ENCODE measurements at places on chromosomes 11 and 22.

DNA sequence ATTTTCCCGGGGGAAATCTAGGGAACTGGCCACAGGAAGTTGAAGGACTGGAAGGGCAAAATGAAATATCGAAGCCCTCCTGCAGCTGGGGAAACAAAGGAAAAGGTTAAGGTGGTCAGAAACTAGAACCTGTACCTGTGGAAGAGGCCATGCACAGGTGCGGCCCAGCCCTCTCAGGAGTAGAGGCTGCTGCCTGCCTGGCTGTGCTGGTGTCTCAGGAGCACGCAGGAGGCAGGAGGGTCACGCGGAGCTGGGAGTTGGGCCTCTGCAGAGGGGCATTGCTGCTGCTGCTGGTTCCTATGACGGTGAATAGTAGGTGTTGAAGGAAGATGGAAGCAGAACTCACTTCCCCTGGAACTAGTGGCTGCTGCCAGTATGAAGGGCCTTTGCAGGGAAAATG is 425.7 kb downstream of the NTM start:
- DNase-seq: no peak

- no peak for DNase-seq
Observed at GRCh38 chr11:69521457-69521856, 40.0 kb downstream of the LINC01488 start.

DNA sequence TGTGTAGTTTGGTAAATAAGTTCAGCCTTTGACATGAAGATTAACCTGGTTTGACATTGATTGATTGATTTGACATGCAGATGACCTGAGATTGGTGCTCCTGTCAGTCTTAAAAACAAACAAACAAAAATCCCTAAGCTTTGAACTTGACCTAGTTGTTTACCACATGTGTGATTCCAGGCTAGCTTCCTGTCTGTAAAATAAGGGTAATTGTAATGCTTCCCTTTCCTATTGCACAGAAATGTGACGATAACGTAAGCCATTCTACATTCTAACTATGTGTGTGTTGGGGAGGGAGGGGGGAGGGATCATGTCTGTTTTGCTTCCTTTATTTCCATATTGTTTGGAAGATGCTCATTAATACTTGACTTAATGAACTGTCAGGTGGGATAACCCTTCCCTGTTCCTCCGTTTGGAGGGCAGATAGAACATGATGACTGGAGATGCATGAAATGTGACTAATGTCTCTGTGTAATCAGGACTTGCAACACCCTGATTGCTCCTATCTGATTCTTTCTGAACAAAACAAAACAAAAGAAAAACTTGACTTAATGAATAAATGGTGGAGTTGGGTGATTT is 106.1 kb upstream of the CLMP start:
- peak; percentile 45 for DNase-seq

DNA sequence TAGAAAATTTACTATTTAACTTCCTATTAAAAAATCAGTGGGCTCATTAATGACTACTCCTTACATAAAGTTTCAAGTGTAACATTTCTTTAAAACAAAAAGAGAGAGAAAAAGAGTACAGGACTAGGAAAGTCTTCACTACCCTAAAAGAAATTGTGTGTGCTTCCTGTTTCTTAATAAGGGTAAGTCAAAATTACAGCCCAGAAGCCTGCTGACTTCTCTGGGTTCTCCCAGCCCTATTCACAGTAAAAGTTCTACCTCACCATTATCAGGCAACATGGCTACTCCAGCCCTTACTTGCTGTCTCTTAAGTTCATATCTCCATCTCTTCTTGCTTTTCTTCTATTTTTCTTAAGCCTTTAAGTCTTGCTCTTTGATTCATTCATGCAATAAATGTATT is 20.3 kb upstream of the ZC3H12C start:
- no peak for DNase-seq

- DNase-seq: peak; percentile 63
Observed at GRCh38 chr11:47099214-47099917, 77.3 kb downstream of the ARFGAP2 start.

GRCh38 chr11:35391922-35392688 is 27.3 kb downstream of the SLC1A2 start:
- DNase-seq: peak; percentile 74

GRCh38 chr11:66312549-66313320 is 4.1 kb downstream of the CD248 start:
- peak; percentile 90 for DNase-seq

DNA sequence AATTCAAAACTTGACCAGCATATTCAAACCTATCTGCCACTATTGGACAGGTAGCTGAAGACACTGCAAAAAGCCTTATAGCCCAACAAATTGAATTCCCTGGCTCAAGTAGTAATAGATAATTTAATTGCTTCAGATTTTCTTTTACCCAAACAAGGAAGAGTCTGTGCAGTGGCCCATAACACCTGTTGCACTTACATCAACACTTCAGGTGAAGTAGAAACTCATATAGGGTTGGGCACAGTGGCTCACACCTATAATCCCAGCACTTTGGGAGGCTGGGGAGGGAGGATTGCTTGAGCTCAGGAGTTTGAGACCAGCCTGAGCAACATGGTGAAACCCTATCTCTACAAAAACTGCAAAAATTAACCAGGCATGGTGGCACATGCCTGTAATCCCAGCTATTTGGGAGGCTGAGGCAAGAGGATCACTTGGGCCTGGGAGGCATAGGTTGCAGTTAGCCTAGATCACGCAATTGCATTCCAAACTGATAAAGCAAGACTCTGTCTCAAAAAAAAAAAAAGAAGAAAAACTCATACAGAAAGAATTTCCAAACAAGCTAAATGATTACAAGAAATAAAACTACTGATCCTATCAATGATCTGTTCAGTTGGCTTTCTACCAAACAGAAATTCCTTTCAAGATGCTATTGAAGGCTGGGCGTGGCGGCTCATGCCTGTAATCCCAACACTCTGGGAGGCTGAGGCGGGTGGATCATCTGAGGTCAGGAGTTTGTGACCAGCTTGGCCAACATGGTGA is 9.5 kb downstream of the FOLR3 start:
- DNase-seq: no peak

GRCh38 chr11:65053827-65054508 is 4.4 kb downstream of the NAALADL1 start:
- DNase-seq: no peak

GRCh38 chr22:19928207-19928606 is 13.4 kb upstream of the COMT start:
- no peak for DNase-seq

- DNase-seq: peak; percentile 30
Observed at GRCh38 chr22:37331034-37331428, 48.7 kb downstream of the CYTH4 start.

DNA sequence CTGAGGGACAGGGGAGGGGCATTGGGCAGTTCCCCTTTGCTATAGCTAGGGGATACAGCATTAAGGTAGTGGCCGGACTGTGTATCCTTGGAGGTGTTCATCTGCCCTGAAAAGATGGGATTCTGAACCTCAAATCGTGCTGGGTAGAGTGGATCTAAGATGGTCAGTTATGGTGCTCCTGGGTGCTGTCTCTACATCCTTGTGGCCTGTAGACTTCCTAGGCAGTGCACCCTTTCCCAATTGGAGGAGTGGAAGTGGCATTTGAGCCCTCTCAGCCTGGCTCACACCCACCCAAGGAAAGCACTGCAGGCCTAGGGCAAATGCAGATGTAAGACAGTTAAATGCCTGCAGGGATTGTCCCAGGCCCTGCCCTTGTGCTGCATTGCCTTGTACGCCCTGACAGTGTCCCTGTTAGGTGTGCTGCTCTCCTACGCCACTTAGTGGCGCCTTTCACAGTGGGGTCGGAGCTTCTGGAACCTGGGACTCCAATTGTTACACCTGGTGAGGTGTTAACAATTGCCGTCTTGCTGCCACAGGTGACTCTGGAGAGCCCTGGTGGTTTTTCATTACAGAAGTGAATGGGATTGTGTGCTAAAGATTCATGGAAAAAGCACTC is 35.0 kb downstream of the PPFIBP2 start:
- DNase-seq: no peak

DNA sequence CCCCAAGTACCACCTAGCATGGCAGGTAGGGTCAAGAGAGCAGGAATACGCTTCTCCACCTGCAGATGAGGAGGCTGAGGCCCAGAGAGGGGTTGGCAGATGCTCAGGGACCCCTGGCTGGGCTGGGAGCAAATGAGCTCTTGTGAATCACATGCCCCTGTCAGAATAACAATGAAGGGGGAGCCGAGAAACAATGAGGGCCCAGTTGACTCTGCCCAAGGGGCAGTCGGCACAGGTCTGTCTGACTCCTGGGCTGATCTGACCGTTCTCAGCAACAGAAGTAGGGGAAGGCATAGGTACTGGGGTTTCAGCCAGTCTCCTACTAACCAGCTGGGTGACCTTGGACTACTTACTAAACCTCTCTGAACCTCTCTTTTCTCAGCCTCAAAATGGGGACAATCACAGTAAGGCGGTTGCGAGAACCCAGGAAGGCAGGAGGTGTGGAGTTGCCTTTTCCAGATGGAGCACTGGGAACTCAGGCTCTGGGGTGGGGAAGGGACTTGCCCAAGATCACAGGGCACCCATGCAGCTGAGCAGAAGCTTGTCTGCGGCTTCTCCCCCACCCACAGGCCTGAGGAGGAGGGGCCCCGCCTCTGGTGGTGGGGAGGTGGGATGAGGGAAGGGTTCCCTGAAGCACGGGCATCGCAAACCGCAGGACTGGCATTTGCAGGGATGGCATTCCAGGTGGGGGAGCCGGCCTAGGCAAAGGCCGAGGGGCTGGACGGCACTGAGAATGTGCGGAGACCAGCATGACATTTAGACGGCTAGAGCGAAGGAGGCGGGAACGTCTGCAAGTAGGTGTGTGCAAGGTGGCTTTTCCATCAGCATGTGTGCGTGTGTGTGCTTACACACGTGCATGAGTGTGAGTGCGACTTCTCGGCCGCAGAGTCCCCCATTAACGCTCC is 163.0 kb downstream of the MN1 start:
- DNase-seq: no peak

GRCh38 chr11:57699813-57700212 is 12.2 kb downstream of the MED19 start:
- no peak for DNase-seq

GRCh38 chr11:126951465-126951864 is 49.1 kb downstream of the KIRREL3 start:
- DNase-seq: no peak

- DNase-seq: no peak
Observed at GRCh38 chr11:69232821-69233743, 60.9 kb upstream of the MYEOV start.

Data from NCI-H1092 treated with DMSO at 0.1 percent for 48 hours (cell line).